Immature natural killer cell (primary cell): ENCODE measurements at places on chromosomes 11 and 22.

DNA sequence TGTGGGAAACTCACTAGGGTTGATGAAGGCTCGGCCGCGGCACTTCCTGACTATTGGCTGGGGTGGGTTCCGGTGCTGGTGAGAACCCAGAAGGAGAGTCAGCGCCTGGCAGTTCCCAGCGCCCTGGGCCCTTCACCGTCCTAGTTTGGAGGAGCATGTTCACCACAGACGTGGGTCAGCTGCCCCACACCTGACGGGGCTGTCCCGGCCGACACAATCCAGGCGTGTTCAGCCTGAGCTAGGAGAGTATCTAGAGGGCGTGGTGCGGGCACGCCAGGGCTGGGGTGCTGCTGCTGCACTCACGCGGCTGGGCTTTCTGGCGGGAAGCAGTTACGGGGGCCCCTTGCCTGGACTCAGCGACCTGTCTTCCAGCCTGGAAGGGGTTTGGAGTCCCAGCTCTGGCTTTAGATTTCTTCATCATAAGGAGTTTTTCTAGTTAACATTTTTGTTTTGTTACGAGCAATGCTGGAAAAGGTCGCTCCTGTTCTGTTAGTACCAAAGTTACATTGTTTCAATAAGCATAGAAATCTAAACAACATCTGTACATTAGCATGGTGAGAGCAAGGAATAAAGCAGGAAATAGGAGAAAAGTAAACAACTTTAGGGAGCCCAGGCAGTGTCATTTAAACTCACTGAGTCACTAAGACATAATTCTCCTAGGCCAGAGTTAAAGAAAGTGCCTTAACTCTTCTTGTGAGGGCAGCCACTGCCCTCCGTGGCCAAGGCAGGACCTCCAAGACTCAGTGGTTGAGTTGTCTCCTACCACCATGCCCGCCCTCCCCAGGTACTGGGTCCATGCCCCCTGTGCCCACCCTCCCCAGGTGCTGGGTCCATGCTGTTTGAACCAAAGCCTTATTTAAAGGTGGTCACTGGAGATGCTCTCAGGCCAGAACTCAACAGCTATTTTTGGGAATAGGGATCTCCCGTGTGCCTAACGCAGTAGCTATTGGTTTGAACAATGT is 12.1 kb upstream of the ADORA2A start:
- DNase-seq: no peak

DNA sequence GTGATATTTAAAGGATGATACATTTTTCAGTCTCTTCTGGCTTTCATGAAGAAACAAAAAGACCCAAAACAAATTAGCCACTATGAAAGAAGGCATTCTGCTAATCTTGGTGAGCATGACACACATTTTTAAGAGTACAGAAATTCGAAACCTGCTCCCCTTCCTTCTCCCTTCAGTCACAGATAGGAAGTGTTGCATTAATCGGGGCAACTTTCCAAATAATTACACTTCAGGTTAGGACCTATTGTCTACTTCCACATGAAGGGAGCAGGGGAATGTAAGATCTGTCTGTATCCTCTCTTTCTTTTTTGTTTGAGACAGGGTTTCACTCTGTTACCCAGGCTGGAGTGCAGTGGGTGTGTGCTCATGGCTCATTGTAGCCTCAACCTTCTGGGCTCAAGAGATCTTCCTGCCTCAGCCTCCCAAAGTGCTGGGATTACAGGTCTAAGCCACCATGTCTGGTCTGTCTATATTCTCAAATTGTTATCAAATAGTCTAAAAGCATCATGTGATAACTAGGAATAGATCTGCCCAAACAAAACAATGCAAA is 45.8 kb downstream of the NCAM1 start:
- no peak for DNase-seq

- DNase-seq: no peak
Observed at GRCh38 chr11:72972496-72973128, 158.4 kb downstream of the ATG16L2 start.

DNA sequence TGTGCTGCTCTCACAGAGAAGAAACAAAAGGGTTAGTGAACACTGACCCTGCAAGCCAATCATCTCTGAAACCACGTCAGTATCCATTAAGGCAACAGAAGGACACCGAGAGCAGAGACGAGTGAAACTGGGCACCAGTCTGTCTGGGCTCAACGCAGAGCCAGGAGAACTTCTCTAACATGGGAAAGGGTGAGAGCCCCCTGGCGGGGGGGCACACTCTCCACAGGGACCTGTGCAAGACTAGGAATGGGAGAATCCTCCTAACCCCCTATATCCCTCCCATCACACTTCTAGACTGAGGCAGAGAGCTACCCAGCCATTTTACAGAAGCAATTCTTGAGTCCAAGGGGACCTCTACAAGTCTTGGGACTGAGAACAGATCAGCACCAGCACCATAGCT is 285.8 kb downstream of the SOX6 start:
- DNase-seq: no peak

DNA sequence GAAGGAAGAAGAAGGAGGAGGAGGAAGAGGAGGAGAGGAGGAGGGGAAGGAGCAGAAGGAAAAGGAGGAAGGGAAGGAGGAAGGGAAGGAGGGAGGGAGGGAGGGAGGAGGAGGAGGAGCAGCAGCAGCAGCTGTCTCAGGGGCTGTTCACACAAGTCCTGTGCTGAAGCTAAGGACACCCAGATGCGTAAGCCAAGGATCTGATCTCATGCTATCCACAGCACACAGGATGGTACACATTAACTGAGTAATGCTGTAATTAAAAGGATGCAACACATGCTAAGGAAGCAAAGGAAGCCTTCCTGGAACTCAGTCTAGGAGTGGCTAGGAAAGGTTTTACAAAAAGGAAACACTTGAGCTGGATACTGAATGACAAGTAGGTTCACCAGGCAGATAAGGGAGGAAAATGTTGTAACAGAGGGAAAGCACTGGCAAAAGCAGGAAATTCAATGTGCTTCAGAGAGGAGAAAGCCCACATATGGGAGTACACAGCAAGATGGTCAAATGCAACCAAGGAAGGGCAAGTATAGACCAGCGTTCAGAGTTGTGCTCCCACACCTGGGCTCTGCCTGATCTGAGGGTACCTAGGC is 32.0 kb downstream of the TRIM66 start:
- no peak for DNase-seq

- DNase-seq: no peak
Observed at GRCh38 chr11:78938971-78939370, 364.3 kb upstream of the NARS2 start.

GRCh38 chr11:47553406-47553743 is 443 bp upstream of the CELF1 start:
- no peak for DNase-seq

GRCh38 chr11:68282141-68282860 is 10.5 kb upstream of the C11orf24 start:
- peak; percentile 42 for DNase-seq

DNA sequence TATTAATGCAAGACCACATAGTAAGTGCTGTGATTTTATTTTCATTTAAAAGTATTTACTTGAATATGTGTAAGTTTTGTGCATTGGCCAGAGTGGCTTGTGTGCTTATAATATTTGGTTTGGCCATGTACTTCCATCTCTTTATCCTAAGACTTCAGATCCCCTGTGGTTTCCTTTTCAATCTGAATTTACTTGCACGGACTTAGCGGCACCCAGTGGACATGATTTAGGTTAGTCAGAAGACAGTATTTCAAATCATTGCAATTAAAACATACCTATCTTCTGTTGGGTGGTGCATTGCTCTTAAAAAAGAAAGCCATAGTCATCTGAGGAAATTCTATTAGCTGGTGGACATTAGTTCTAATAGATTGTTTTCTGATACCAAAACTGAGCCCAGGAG is 30.7 kb downstream of the PIWIL4 start:
- no peak for DNase-seq
